ENCODE measurements at places on chromosomes 11 and 22.

GRCh38 chr11:125402435-125402834, 93.6 kb downstream of the FEZ1 start:
- peaks cover 15% of the 10 kb centered on the region for H3K4me1 ChIP-seq
- H3K27me3 ChIP-seq, result peaks cover 89% of the 10 kb centered on the region
- H3K27ac ChIP-seq, result peak overlapping the region; percentile 39
- no peaks in the 10 kb centered on the region for H3K36me3 ChIP-seq
- DNase-seq, result no peak

GRCh38 chr11:85745626-85746025, 59.6 kb upstream of the CCDC89 start:
- H3K36me3 ChIP-seq, result peaks cover 2% of the 10 kb centered on the region
- no peak for DNase-seq
- peak overlapping the region; percentile 66 for H3K4me3 ChIP-seq
- H3K4me1 ChIP-seq, result peaks cover 56% of the 10 kb centered on the region
- no peaks in the 10 kb centered on the region for H3K27me3 ChIP-seq

GRCh38 chr11:81380395-81380794, 1353.3 kb downstream of the FAM181B start:
- no peak overlapping the region for H3K4me3 ChIP-seq
- no peaks in the 10 kb centered on the region for H3K4me1 ChIP-seq
- no peaks in the 10 kb centered on the region for H3K27me3 ChIP-seq
- DNase-seq, result no peak
- no peaks in the 10 kb centered on the region for H3K36me3 ChIP-seq

- H3K36me3 ChIP-seq, result no peaks in the 10 kb centered on the region
- H3K4me3 ChIP-seq, result no peak overlapping the region
- no peak for DNase-seq
- no peak overlapping the region for H3K27ac ChIP-seq
These were observed 15.4 kb upstream of the HYLS1 start for GRCh38 chr11:125872138-125872491.

DNA sequence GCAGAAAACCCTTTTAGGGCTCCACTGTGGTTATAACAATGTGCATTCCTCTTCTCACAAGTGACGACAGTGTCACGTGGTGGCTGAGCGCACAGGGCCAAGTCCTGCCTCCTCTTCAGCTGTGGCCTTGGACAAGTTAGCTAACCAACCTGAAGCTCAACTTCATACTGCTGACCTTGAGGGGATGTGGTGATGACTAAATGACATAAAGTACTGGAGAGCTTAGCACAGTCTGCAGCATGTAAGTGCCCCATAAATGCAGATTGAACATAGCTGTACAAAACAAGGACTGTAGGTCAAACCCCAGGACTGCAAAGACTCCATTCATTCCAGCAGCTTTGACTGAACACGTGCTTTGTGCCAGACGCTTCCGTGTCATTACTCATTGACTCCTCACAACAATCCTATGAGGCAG, 20.1 kb upstream of the MRGPRX2 start:
- no peak for DNase-seq
- H3K4me3 ChIP-seq, result no peak overlapping the region
- no peak overlapping the region for H3K27ac ChIP-seq
- H3K4me1 ChIP-seq, result peaks cover 6% of the 10 kb centered on the region

- no peak for DNase-seq
- peaks cover 16% of the 10 kb centered on the region for H3K4me1 ChIP-seq
- no peak overlapping the region for H3K27ac ChIP-seq
- no peaks in the 10 kb centered on the region for H3K27me3 ChIP-seq
- no peaks in the 10 kb centered on the region for H3K36me3 ChIP-seq
These were observed 31.1 kb downstream of the NECTIN1 start for GRCh38 chr11:119697882-119698281.

GRCh38 chr11:235997-236773, at the start of gene SIRT3:
Gene SIRT3 (minus strand): TSS chr11:236342. CDS start chr11:236328, 14 bp downstream.
- H3K4me3 ChIP-seq, result peak within 1 kb of the TSS; percentile 96
- DNase-seq, result peak; percentile 76
- no peaks in the 10 kb centered on the region for H3K27me3 ChIP-seq
- H3K4me1 ChIP-seq, result peaks cover 27% of the 10 kb centered on the region
- H3K36me3 ChIP-seq, result no peaks in the 10 kb centered on the region

DNA sequence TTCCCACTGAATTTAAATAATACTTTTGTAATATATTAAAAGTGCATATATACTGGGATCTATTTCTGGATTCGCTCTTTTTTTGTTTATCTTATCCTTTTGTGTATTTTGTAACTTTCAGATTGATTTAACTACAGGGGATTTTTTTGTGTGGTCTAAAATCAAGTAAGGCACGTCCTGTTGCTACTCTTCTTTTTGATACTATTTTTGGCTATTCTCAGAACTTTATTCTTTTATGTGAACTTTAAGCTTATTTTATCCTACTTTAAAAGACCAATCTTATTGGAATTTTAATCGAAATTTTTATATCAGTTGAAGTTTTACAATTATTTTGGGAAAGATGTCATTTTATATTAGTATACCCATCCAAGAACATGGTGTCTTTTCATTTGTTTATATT, 106.8 kb downstream of the UVRAG start:
- no peak for DNase-seq
- no peak overlapping the region for H3K27ac ChIP-seq
- H3K36me3 ChIP-seq, result peaks cover 2% of the 10 kb centered on the region
- no peaks in the 10 kb centered on the region for H3K27me3 ChIP-seq
- no peak overlapping the region for H3K4me3 ChIP-seq

- no peak overlapping the region for H3K4me3 ChIP-seq
- no peak overlapping the region for H3K27ac ChIP-seq
- peaks cover 46% of the 10 kb centered on the region for H3K27me3 ChIP-seq
- DNase-seq, result no peak
- peaks cover 2% of the 10 kb centered on the region for H3K4me1 ChIP-seq
These were observed 86.1 kb downstream of the RAB38 start for GRCh38 chr11:88089134-88089533.

GRCh38 chr11:83272627-83273026, 13.5 kb downstream of the CCDC90B start:
- peaks cover 21% of the 10 kb centered on the region for H3K36me3 ChIP-seq
- H3K27ac ChIP-seq, result no peak overlapping the region
- no peak overlapping the region for H3K4me3 ChIP-seq
- no peak for DNase-seq
- no peaks in the 10 kb centered on the region for H3K27me3 ChIP-seq
- H3K4me1 ChIP-seq, result peaks cover 26% of the 10 kb centered on the region

DNA sequence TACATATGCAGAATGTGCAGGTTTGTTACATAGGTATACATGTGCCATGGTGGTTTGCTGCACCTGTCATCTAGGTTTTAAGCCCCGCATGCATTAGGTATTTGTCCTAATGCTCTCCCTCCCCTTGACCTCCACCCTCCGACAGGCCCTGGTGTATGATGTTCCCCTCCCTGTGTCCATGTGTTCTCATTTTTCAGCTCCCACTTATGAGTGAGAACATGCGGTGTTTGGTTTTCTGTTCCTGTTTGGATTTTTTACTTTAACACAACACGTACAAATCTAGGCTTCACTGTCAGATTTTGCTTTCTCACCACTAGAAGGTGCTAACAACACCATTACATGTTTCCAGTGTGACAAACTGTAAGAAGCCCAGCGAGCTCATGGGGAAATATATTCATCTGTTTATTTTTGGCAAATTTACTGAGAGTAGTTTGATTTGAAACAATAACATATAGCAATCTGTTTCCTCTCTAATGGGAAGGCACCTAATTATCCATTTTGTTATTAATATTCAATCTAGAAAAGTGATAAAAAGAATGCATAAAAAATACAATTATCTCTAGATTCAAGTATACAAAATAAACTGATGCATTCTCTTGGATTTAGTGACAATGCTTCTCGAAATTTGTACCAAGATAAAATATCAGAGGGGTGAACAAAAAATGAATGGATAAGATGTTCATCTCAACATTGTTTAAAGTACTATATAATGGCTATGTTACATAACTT, 23.2 kb upstream of the BIRC3 start:
- H3K27me3 ChIP-seq, result no peaks in the 10 kb centered on the region
- peak overlapping the region; percentile 97 for H3K27ac ChIP-seq
- H3K4me3 ChIP-seq, result peak overlapping the region; percentile 97
- DNase-seq, result no peak
- H3K4me1 ChIP-seq, result peaks cover 27% of the 10 kb centered on the region

- no peak overlapping the region for H3K27ac ChIP-seq
- H3K36me3 ChIP-seq, result peaks cover 11% of the 10 kb centered on the region
- H3K27me3 ChIP-seq, result peaks cover 86% of the 10 kb centered on the region
- no peak for DNase-seq
These were observed 176.6 kb downstream of the GRIK4 start for GRCh38 chr11:120688163-120688562.

DNA sequence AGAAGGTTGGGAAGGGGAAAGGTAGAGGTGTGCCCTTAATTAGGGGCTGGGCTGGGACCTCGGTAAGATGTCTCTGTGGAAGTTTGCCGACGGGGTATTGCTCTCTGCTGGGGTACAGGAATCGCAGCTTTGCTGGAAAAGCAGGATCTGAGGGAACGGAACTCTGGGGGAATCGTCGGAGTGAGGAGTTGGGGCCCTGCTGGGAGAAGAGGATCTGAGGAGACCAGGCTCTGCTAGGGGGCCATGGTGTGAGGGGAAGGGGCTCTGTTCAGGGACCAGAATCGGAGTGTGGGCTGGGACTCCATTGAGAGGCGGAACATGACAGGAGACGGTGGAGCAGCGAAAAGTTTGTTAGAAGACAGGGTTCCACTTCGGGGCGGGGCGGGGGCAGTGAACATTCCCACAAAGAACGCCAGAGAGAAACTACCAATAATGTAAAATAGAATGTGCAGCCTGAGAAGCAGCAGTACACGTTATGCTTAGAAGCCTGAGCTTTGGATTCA, 456 bp downstream of the AAMDC start:
- peaks cover 37% of the 10 kb centered on the region for H3K4me1 ChIP-seq
- H3K4me3 ChIP-seq, result peak overlapping the region; percentile 100
- peak overlapping the region; percentile 98 for H3K27ac ChIP-seq
- no peaks in the 10 kb centered on the region for H3K27me3 ChIP-seq
- peaks cover 8% of the 10 kb centered on the region for H3K36me3 ChIP-seq

DNA sequence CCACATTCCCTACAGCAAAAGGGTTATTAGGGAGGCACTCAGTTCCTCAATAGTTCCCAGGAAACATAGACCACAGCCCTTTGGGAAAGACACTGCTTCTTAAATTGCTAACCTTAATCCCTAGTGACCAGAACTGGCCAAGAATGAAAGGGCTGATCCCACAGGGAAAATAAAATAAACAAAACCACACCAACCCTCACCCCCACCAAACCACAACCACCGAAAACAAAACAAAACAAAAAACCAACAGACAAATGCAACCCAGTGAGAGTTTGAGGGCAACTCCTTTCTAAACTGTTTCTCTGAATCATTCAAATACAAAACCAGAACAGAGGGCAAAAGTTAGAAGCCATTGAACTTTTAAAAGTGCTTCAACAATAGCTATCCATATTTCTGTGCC, 57.2 kb downstream of the NAV2 start:
- no peak for DNase-seq
- H3K4me1 ChIP-seq, result no peaks in the 10 kb centered on the region
- H3K27ac ChIP-seq, result no peak overlapping the region

DNA sequence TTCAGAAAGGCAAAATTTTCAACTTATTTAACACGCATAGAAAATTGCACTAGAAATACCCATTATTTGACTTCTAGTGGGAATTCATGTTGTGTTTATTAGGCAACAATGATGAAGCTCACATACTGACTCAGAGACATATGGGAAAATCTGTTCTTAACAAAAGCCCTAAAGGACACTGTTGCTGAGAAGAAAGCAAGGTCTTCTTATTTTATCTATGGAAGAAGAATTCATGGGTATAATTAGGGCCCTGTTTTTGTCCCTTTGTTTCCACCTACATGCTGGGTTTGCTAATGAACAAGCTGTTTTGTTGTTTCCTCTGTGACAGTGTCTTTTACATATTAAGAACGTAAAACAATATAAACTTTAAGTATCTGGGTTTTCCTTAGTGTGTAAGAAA, 606.7 kb upstream of the ARHGAP42 start:
- no peaks in the 10 kb centered on the region for H3K4me1 ChIP-seq
- H3K27ac ChIP-seq, result no peak overlapping the region
- DNase-seq, result no peak

GRCh38 chr22:23383491-23384361, 196.4 kb downstream of the IGLL1 start:
- no peak overlapping the region for H3K27ac ChIP-seq
- no peak for DNase-seq
- H3K27me3 ChIP-seq, result peaks cover 17% of the 10 kb centered on the region

GRCh38 chr22:42933485-42934091, 76.5 kb upstream of the ARFGAP3 start:
- H3K27me3 ChIP-seq, result no peaks in the 10 kb centered on the region
- H3K36me3 ChIP-seq, result no peaks in the 10 kb centered on the region
- peak overlapping the region; percentile 87 for H3K27ac ChIP-seq
- peaks cover 63% of the 10 kb centered on the region for H3K4me1 ChIP-seq
- no peak for DNase-seq
- peak overlapping the region; percentile 68 for H3K4me3 ChIP-seq

DNA sequence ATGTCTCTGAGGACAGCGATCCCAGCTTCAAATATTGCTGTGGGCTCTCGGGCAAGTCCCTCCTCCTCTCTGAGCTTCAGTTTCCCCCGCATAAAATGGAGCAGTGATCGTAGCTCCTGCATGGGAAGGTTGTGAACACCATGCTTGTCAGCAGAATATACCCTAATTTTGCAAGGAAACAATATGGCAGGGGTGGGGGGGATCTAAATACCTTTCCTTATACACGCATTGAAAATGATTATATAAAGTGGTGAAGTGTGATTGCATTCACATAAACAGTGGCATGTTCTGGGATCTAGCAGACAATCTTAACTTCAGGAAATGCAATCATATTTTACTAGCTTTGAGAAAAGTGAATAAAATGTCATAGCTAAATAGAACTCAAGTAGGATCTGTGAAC, 24.0 kb upstream of the RTN4R start:
- no peaks in the 10 kb centered on the region for H3K27me3 ChIP-seq
- H3K36me3 ChIP-seq, result no peaks in the 10 kb centered on the region
- DNase-seq, result no peak
- H3K4me3 ChIP-seq, result no peak overlapping the region

DNA sequence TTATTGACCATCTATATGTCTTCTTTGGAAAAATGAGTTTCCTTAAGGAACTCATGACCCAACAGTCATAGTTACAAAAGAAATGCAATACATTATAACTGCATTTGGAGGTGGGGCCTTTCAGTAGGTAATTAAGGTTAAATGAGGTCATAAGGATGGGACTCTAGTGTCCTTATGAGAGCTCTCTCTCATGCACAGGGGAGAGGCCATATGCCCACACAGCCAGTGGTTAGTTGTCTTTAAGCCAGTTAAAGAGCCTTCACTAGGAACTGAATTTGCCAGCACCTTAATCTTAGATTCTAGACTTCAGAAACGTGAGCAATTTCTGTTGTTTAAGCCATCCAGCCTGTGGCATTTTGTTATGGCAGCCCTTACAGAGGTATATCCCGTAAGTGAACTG, 27.3 kb downstream of the INTS4 start:
- H3K36me3 ChIP-seq, result peaks cover 5% of the 10 kb centered on the region
- DNase-seq, result no peak
- H3K4me1 ChIP-seq, result peaks cover 6% of the 10 kb centered on the region
- H3K4me3 ChIP-seq, result no peak overlapping the region
- no peak overlapping the region for H3K27ac ChIP-seq
